ENCODE measurements at places on chromosomes 5 and 9.

DNA sequence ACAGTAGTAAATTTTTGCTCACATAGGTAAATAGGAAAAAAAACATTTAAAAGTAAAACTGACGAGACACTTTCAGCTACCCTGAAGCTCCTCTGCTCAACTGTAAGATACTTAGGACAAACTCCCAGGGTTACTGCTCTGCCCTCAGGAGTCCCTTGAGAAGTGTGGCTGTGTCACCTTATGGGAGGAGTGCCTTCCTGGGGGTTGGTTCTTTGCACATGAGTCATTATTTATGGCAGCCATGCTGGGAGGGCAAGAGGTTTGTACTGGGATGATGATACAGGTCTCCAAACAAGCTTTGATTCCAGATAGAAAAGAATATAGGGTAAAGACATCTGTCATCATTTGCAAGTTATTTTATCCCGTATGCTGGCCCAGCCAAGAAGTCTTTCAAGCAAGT is 45.9 kb downstream of the TTC1 start:
- no peak for DNase-seq
- H3K4me3 ChIP-seq: no peak overlapping the region
- H3K27me3 ChIP-seq: no peaks in the 10 kb centered on the region
- no peak overlapping the region for H3K27ac ChIP-seq

GRCh38 chr9:135619599-135619886 is 19.8 kb downstream of the GLT6D1 start:
- no peaks in the 10 kb centered on the region for H3K4me1 ChIP-seq
- DNase-seq: no peak
- H3K4me3 ChIP-seq: no peak overlapping the region
- H3K27me3 ChIP-seq: no peaks in the 10 kb centered on the region

- no peak overlapping the region for H3K27ac ChIP-seq
- no peaks in the 10 kb centered on the region for H3K27me3 ChIP-seq
- no peaks in the 10 kb centered on the region for H3K36me3 ChIP-seq
- no peak overlapping the region for H3K4me3 ChIP-seq
These were observed 90.2 kb downstream of the IQGAP2 start for GRCh38 chr5:76493190-76493837.

GRCh38 chr5:177557041-177557647 is 2.8 kb upstream of the FAM193B start:
- H3K4me3 ChIP-seq: no peak overlapping the region
- H3K27ac ChIP-seq: no peak overlapping the region
- no peaks in the 10 kb centered on the region for H3K27me3 ChIP-seq

GRCh38 chr9:127635201-127635735 is 23.2 kb downstream of the STXBP1 start:
- no peak overlapping the region for H3K27ac ChIP-seq
- H3K4me3 ChIP-seq: no peak overlapping the region
- H3K4me1 ChIP-seq: no peaks in the 10 kb centered on the region
- no peak for DNase-seq
- no peaks in the 10 kb centered on the region for H3K27me3 ChIP-seq

GRCh38 chr5:35785601-35786085 is 71.0 kb upstream of the IL7R start:
- H3K27me3 ChIP-seq: no peaks in the 10 kb centered on the region
- no peak overlapping the region for H3K27ac ChIP-seq
- H3K4me1 ChIP-seq: no peaks in the 10 kb centered on the region
- no peaks in the 10 kb centered on the region for H3K36me3 ChIP-seq
- no peak overlapping the region for H3K4me3 ChIP-seq

- no peaks in the 10 kb centered on the region for H3K4me1 ChIP-seq
- no peaks in the 10 kb centered on the region for H3K27me3 ChIP-seq
- no peak overlapping the region for H3K27ac ChIP-seq
- no peak for DNase-seq
- no peaks in the 10 kb centered on the region for H3K36me3 ChIP-seq
These were observed 77.0 kb downstream of the IQGAP2 start for GRCh38 chr5:76479973-76480667.

GRCh38 chr5:157464519-157465171 is 4.6 kb downstream of the NIPAL4 start:
- peak; percentile 83 for DNase-seq
- no peaks in the 10 kb centered on the region for H3K36me3 ChIP-seq
- H3K27ac ChIP-seq: peak overlapping the region; percentile 68
- H3K27me3 ChIP-seq: no peaks in the 10 kb centered on the region
- H3K4me3 ChIP-seq: no peak overlapping the region

- no peak for DNase-seq
- no peaks in the 10 kb centered on the region for H3K27me3 ChIP-seq
- no peaks in the 10 kb centered on the region for H3K36me3 ChIP-seq
- no peak overlapping the region for H3K27ac ChIP-seq
- no peaks in the 10 kb centered on the region for H3K4me1 ChIP-seq
- no peak overlapping the region for H3K4me3 ChIP-seq
These were observed 22.9 kb downstream of the ATG10 start for GRCh38 chr5:81994679-81995078.

- H3K36me3 ChIP-seq: no peaks in the 10 kb centered on the region
- H3K27ac ChIP-seq: peak overlapping the region; percentile 54
- H3K27me3 ChIP-seq: no peaks in the 10 kb centered on the region
- H3K4me3 ChIP-seq: no peak overlapping the region
- peaks cover 17% of the 10 kb centered on the region for H3K4me1 ChIP-seq
- DNase-seq: no peak
These were observed 3.5 kb upstream of the SNX30 start for GRCh38 chr9:112747094-112747493.

DNA sequence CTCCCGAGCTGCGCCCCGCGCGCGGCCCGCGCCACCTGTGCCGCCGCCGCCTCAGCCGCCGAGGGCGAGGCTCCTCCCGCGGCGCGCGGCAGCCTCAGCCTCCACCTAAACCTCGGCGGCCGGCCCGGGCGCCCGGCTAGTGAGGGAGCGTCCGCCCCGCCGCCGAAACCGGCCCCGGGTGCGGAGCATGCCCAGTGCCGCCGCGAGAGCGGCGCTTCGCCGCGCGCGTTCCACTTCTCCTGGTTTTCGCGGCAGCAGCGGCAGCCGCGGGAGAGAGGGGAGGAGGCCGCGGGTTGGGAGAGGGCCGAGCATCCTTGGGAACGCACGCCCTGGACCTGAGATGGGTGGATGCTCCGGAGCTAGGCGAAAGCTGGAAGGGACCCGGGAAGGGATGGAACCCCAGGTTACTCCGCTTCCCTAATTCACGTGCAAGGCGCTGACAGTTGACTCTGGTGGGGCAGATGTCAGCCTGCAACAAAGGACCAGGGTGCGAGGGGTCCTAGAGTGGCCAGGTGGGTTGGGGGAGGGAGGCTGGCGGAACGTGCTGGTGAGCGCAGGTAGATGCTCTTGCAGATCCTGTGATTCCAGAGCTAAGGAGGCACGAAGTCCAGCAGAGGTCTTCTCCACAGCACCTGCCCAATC is at the start of gene CTNND2:
Gene CTNND2, minus strand, starts transcription at position 182 of the 642 bp plus-strand sequence. CDS start 593 bp downstream, outside the sequence.
- no peaks in the 10 kb centered on the region for H3K36me3 ChIP-seq
- no peak for DNase-seq
- H3K27ac ChIP-seq: no peak within 1 kb of the TSS
- H3K4me1 ChIP-seq: peaks cover 5% of the 10 kb centered on the region
- peaks cover 7% of the 10 kb centered on the region for H3K27me3 ChIP-seq
- peak within 1 kb of the TSS; percentile 42 for H3K4me3 ChIP-seq

DNA sequence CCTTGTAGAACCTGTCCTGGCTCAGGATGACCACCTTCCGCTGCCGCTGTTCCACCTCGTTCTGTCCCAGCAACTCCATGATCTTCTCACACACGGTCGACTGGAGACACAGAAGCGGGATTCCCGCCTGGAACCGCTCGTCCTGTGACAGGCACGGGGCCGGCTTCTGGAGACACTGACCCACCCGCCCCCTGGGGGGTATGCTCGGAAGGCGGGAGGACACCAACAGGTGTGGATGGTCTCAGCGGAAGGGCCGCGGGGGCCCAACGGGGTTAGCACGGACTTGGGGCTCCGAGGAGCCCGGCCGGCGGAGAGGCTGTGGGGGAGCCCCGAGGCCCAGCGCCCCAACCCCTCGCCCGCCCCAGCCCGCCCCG is 530 bp downstream of the UCK1 start:
- no peaks in the 10 kb centered on the region for H3K27me3 ChIP-seq
- peak; percentile 76 for DNase-seq
- H3K4me1 ChIP-seq: peaks cover 14% of the 10 kb centered on the region
- peak overlapping the region; percentile 84 for H3K27ac ChIP-seq
- peaks cover 37% of the 10 kb centered on the region for H3K36me3 ChIP-seq
- peak overlapping the region; percentile 89 for H3K4me3 ChIP-seq

- no peaks in the 10 kb centered on the region for H3K36me3 ChIP-seq
- no peak overlapping the region for H3K27ac ChIP-seq
- H3K27me3 ChIP-seq: no peaks in the 10 kb centered on the region
These were observed 50.6 kb downstream of the RASEF start for GRCh38 chr9:83012168-83012921.

DNA sequence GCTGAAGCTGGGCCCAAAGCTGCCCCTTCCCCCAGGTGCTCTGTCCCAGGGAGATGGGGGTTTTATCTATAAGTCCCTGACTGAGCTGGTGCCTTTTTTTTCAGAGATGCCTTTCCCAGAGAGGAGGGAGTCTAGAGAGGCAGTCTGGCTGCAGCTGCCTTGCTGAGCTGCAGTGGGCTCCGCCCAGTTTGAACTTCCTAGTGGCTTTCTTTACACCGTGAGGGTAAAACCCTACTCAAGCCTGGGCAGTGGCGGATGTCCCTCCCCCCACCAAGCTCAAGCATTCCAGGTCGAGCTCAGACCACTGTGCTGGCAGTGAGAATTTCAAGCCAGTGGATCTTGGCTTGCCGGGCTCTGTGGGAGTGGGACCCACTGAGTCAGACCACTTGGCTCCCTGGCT is 41.3 kb downstream of the CAVIN4 start:
- no peaks in the 10 kb centered on the region for H3K27me3 ChIP-seq
- H3K4me3 ChIP-seq: no peak overlapping the region
- no peaks in the 10 kb centered on the region for H3K4me1 ChIP-seq
- no peak for DNase-seq
